NCI-H2081 (cell line): ENCODE measurements at places on chromosomes 2 and 18.
A peak's percentile ranks its signal among the peaks of the same experiment; 100 is the strongest.

- no peak for DNase-seq
Observed at GRCh38 chr18:58674159-58674558, 2.9 kb downstream of the MALT1 start.

DNA sequence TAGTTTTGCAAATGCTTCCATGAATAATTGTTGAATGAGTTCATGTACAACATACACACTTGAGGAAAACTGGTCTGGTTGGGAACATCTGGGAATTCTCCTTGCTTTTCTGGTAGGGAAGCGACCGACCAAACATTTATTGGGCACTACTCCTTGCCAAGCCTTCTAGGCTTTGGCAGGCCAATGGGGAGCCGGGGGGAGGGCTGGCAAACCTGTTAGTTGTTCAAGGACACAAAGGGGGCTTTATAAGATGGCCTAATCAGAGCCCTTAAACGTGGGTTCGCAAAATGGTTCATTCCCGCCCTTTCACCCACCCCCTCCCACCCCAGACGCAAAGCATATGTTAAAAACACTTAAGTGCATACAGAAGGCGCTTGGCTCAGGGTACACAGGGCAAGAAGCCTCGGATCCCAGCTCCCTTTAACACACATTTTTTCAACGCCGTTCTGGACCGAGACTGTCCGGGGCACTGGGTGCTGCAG, 844 bp upstream of the VSNL1 start:
- no peak for DNase-seq

GRCh38 chr18:5415031-5415430, 119.5 kb upstream of the ZBTB14 start:
- DNase-seq = no peak

DNA sequence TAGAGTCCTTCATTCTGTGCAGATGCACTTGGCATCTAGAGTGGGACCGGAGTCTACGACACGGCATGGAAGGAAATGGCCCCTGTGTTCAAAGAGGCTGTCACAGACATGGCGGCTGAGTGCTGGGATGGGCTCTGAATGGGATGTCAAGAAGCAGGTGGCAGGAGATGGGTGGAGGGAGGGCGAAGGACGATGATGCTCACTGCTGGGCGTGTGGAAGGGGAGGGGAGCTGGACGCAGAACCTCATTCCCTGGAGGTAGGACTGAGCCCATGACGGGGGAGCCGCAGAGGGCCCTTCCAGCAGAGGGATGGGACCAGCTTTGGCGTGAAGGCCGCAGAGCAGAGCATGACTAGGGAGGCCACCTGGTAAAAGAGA, 18.8 kb upstream of the ALPI start:
- no peak for DNase-seq

DNA sequence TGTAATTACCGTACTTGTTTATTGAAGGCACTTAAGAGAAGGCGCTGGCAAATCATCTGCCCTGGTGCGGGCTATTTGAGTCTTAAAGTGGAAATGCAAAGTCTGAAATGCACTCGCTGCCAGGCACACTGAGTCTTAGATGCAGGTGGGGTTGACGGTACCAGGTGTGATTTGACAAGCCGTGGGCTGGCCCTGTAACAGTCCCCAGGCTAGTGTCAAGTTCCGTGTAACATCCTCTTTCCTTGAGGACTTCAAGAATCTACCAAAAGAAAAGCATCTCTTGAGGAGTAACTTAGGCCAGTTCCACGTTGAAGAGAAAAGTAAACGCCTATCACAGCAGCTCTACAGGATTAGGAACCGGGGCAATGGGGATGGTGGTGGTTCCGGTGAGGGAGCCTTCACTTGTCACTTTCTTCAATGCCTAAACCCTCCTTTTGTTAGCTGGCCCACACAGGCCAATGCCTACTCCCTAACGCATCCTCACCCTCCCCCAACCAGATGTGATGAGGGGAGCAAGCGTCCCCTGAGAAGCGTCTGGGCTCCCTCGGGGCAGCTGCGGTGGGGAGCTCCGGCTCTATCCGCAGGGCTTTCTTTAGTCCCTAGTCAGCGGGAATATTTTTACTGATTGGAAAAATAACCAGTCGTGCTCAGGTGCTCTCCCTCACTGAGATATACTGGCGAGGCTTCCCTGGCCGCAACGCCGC, 1.5 kb upstream of the UGP2 start:
- DNase-seq = peak; percentile 61

- no peak for DNase-seq
Observed at GRCh38 chr18:72336786-72337185, 207.4 kb downstream of the CBLN2 start.

GRCh38 chr2:19559596-19560240, 201.3 kb upstream of the OSR1 start:
- no peak for DNase-seq

DNA sequence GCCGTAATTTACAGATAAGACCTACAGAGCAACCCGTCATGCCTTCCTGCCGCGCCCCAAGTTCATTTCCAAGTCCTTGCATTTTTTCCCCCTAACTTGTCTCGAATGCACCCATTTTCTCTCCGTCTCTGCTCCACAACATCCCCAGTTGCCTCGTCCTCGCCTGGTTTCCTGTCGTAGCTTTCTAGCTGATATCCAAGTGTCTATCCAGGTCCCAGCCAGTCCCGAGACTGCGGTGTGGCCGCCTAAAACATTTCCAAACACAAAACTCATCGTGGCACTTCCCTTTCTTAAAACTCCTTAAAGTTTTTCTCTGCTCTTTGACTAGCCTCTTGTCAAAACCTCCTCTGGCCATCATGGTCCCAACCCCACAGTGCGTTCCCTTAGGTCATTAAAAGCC, 1.2 kb upstream of the BARD1 start:
- DNase-seq = no peak

GRCh38 chr18:24662412-24662821, 202.0 kb downstream of the HRH4 start:
- DNase-seq = no peak

- no peak for DNase-seq
Observed at GRCh38 chr18:79587226-79587741, 92.3 kb upstream of the CTDP1 start.

GRCh38 chr2:137817058-137817457, 147.2 kb upstream of the HNMT start:
- DNase-seq = no peak

DNA sequence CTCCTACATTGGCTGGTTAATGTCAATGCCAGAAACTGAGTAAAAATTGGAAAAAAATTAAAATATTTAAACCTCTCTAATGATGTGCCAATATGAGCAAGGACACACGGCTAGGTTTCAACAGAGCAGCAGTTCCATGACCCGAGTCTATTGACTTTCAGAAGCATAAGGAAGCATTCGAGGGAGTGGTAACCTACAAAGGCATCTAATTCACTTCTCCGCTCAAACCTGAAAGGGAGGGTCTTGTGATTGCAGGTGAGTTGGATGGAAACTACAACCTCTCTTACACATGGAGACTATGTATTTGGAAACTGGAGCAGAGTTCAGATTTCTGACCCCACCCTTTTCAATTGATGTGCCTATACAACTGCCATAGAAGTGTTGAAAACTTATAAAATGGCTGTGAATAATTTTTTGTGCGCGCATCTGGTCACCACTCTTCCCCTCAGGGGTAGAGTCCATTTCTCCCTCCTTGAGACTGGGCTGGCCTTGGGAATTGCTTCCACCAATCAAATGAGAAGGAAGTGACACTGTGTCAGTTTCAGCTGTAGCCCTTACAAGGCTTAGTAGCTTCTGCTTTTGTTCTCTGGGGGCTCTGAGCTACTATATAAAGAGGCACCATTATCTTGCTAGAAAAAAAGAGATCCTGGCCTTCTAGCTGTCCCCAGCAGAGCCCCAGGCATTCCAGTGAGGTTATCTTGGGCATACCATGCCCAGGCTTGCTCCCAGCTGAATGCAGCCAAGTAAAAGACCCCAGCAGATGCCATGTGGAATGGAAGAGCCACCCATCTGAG, 278.0 kb downstream of the EPHA4 start:
- DNase-seq = no peak

- no peak for DNase-seq
Observed at GRCh38 chr2:65979446-65979845, 455.5 kb upstream of the MEIS1 start.

- DNase-seq = no peak
Observed at GRCh38 chr2:190123956-190124355, 61.4 kb upstream of the MSTN start.

DNA sequence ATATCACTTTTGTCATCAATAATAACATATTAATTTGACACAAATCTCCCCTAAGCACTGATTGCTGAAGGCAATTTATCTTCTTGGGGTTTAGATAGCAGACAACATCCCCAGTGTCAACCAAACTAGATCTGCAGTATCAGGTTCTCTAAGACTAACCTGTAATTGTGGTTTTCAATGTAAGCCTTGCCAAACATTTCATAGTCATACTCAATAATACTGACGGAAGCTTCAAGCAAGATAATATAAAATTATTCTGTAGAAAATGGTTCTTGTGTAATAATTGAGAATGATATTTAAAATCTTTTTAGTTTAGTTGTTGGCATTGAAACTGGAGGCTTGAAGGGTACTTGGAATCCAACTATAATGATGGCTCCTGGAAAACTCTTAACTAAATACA, 186.3 kb downstream of the RIT2 start:
- DNase-seq = no peak
